ENCODE measurements at places on chromosomes 7 and 10.

DNA sequence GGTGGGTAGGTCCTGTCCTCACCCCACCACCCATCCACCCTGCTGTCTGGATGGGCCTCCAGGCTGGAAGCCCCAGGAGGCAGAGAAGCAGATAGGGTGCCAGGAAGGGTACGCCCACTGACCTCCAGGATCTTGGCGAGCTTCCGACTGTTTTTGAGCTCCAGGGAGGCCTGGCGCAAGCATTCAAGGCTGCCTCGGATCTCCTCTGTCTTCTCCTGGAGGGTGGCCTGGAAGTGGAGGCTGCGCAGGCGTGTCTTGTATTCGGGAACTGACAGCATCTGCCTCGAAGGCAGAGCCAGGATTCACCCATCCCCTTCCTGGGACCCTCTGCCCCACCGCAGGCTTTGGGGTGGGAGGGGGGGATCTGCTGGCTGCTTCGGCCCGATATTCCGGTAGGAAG, 48.4 kb downstream of the GRID2IP start:
- DNase-seq: no peak

GRCh38 chr10:113329121-113329596, 223.7 kb upstream of the HABP2 start:
- no peak for DNase-seq

DNA sequence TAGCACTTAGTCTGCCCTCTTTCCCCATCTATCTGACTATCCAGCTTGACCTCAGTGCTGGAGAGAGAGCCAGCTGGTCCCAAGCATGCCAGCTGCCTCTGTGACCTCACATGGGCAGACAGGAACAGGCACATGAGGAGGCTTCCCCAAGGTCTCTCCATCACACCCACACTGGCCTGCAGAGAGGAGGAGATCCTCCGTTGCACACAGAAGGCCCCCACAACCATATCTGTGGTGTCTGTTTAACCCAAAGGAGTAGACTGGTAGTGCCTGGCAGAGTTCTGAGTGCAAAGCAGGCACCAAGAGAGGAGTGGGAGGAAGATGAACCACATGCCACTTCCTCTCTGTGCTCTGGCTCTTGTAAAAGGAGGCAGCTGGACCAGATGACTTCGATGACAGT, 4.8 kb upstream of the ANK3 start:
- no peak for DNase-seq

DNA sequence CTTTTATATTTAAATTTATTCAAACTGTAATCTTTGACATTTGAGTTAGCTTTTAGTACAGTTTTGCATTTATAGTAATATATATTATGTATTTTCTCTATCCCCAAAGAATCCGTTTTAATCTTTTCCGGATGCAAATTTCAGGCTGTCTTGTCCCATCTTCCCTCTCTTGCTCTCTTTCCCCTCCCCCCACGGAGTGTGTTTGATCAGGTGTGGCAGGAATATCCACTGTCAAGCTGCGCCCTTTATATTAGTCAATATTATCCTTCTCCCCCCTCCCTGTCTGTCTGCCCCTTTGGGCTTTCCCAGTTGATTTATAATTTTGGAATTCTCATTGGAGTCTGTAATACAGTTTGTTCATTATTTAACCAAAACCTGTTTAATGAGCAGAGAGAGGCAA, 19.0 kb downstream of the GBF1 start:
- no peak for DNase-seq

All from naive B cell (primary cell).